Hippocampal formation (tissue), 2 donors: ENCODE measurements at places on chromosomes 2 and 18.

- DNase-seq = no peak
Measured at GRCh38 chr2:54956111-54956627, 94.1 kb downstream of the RTN4 start.

- DNase-seq = no peak
Measured at GRCh38 chr18:8911408-8912340, 190.8 kb upstream of the NDUFV2 start.

GRCh38 chr2:160474891-160475787 is 18.5 kb downstream of the RBMS1 start:
- DNase-seq = no peak

GRCh38 chr2:864501-865106 is 86.0 kb upstream of the SNTG2 start:
- DNase-seq = no peak

- DNase-seq = no peak
Measured at GRCh38 chr18:2515171-2515787, 56.0 kb downstream of the METTL4 start.

- no peak for DNase-seq
Measured at GRCh38 chr2:226352941-226353560, 446.6 kb downstream of the IRS1 start.

DNA sequence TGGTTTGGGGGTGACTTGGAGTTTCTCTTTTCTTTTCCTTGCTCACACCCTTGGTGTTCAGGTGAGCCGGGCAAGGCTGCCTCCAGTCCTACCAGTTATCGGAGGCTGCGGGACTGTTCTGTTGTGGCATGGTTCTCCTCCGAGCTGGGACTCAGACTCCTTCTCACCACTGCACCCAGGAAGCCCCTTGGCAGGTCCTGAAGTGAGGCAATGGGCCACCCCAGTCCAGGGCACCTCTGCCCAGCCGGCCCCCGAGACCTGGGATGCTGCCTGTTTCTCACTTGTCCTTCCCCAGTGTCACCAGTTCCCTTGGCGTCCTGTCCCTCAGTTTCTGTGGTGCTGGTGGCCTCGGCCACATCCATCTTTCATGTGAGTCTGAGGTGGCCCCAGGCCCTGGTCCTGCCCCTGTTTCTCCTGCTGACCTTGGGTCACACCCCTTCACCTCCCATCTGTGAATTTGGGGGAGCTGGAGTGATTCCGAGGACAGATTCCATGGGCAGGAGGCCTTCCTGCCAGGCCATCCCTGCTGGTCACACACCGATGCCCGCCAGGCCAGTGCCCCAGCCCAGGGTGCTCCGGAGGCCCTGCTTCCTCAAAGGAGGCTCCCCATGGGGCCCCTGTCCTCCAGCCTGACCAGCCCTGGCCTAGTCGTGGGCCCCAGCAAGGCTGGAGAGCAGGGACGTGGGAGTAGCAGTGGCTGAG is 6.6 kb upstream of the KLHL30 start:
- DNase-seq = no peak

DNA sequence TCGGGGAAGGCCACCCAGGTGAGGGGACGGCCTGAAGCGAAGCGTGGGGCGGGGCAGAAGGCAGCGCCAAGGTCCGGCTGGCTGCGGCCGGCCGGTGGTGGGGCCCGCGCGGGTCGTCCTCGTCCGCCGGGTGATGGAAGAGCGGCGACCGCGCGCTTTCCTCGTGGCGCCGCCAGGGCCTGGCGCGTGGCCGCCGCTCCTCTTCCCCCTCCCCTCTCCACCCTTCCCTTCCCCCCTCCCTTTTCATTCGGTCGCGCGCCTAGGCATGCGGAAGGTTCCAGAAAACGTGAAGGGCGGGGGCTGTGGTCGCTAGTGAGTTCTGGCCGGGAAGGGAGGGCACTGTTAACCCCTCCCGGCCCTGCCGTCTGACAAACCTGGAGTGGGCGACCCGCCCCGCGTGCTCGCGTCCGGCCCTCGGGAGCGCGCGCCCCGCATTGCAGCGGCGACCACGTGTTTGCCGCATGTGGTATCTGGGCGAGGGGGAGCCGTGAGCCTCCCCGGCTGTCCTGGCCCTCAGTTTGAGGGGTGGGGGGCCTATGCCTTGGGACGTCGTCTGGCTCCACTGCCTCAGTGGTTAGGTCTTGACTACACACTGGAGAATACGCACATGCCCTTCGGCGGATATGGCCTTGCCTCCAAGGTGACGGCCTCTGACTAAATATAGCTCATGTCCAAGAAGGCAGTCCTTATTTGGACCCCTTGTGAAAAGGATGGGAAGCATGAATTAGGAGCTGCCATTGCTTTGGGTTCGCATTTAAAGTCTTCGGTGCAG is 579 bp downstream of the MAT2A start:
- DNase-seq = peak; percentile 74

DNA sequence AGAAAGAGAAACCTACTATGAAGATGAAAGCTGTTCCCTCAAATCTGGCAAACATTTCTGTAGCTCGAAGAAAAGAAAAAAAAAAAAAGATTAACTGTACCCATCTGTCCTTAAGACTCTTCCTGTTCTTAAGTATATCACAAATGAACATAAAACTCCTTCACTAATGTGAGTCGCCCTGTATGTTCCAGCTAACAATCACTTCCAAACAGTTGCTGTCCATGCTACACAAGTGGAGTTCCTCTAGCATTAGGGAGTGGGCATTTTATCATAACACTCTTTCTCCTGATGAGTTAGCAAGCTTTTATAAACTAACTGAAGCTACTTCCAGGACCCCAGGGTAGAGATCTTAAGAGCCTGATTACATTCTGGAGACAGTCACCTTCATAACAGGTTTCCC is 5.8 kb downstream of the CUL3 start:
- no peak for DNase-seq

GRCh38 chr2:69395866-69396265 is 8.8 kb upstream of the GFPT1 start:
- no peak for DNase-seq

DNA sequence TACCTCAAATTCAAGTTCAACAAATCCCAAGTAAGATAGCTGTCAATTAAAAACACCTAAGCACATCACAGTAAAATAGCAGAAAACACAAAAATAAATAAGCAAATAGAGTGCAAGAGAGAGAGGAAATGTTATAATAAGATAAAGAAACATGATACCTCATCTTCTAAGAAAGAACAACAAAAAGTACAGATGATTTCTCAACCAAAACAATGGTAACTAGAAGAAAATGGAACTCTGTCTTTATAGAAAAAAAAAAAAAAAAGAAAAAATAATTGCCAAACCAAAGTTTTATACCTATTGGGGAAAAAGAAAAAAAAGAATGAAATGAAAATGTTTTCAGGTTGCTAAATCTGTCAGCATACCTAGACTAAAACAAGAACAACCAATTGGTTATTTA is 1253.5 kb upstream of the CDH2 start:
- DNase-seq = no peak

GRCh38 chr2:131010566-131010965 is 82.7 kb downstream of the FAM168B start:
- no peak for DNase-seq

- no peak for DNase-seq
Measured at GRCh38 chr2:230418341-230419016, 2.5 kb downstream of the SP100 start.

- no peak for DNase-seq
Measured at GRCh38 chr2:157592374-157592773, 36.3 kb downstream of the ACVR1C start.

- no peak for DNase-seq
Measured at GRCh38 chr2:215567504-215567903, 131.6 kb upstream of the FN1 start.

GRCh38 chr2:149062531-149062930 is 24.0 kb downstream of the LYPD6B start:
- DNase-seq = no peak

GRCh38 chr18:58806826-58807714 is 57.6 kb upstream of the ZNF532 start:
- DNase-seq = no peak

DNA sequence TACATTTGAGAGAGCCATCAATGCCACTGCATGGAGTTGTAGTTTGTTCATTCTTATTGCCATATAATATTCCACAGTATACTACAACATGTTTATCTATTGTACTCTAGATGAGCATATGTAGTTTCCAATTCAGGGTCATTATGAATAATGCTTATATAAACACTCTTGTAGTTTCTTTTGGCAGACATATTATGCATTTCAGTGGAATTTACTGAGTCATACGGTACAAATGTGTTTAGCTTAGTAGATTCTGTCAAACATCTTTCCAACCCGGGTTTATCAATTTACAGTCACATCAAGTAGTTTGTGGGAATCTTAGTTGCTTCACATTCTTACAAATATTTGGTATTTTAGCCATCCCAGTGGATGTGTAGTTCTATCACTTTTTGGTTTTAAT is 161.1 kb downstream of the KCNH7 start:
- DNase-seq = no peak

DNA sequence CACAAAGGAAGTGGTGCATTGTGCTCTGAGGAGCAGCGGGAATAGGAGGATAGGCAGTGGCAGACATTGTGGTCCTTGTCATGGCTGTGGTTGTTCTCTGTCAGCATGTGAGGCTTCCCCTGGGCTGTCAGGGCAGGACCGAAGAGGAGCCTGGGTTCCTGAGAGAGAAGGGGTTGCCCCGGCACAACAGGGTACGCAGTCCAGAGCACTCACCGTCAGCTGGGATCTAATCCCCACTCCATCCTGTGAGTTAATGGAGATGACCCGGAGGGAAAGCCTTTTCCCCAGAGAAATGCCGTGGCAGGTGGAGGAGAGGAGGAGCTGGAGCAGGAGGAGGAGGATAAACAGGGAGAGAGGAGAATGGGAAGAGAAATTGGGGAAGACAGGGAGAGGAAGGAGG is 396.7 kb upstream of the HS6ST1 start:
- DNase-seq = no peak

DNA sequence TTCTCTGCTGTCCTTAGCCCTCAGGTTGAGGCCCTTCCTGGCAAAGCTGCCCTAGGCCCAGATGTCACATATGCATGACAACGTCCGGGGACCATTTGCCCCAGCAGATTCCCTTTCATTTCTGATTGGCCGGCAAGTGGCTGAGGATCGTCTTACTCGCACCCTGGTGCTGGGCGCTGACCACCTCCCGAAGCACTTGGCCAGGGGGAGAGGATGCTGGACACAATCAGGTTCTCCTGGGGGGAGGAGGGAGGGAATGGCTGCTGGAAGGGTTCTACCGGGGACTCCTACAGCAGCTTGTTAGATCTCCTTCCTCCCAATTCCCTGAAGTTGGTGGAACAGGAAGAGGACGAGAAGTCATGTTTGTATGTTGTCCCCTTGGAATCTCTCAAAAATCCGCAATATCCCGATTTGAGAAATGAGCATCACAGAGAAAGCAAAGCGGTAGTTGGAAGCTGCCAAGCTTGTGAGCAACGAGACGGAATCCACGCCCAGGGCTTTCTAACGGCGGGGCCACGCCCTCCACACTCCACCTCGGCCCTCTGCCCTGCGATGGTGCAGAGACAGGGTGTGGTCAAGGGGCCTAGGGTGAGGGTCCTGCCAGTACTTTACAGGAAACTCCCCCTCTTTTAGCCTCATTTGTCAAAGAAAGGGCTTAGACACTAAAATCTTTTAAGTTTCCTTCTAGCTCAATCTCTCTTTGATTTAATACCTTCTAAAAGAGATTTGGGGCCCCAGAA is 61.8 kb upstream of the YWHAQ start:
- DNase-seq = no peak
